ENCODE measurements at places on chromosomes 4 and X. TPM values are rescaled to one million over a fixed set of nuclear protein-coding genes. Genes with fewer than 3 reads are reported as not detected.

The DOCK11 gene
- total RNA-seq = 26.4 TPM

The HELT gene
- not detected for total RNA-seq

The SLC49A3 gene
- 13.6 TPM for total RNA-seq

The USP53 gene
- 70.7 TPM for total RNA-seq

The ALB gene
- total RNA-seq = under 0.01 TPM

The MAGEB4 gene
- total RNA-seq = not detected

The SPIN4 gene
- 4.7 TPM for total RNA-seq

The HTRA3 gene
- total RNA-seq = 11.5 TPM

The RPA4 gene
- total RNA-seq = 1.1 TPM

The CCKAR gene
- 2.5 TPM for total RNA-seq

The COPS4 gene
- total RNA-seq = 79.3 TPM

The HHIP gene
- total RNA-seq = 0.59 TPM

The AFM gene
- not detected for total RNA-seq

The NAP1L5 gene
- 5.1 TPM for total RNA-seq

The OTC gene
- total RNA-seq = not detected

The TCEAL7 gene
- total RNA-seq = 6.5 TPM

The SMARCA1 gene
- 58.6 TPM for total RNA-seq

The UGT2B28 gene
- total RNA-seq = not detected

The SERTM2 gene
- total RNA-seq = under 0.01 TPM

The SUPT20HL1 gene
- not detected for total RNA-seq

The PASD1 gene
- total RNA-seq = not detected

The BEX5 gene
- total RNA-seq = not detected

The CASP3 gene
- total RNA-seq = 56.0 TPM

The ANXA3 gene
- 2.1 TPM for total RNA-seq

The SPANXC gene
- total RNA-seq = not detected

The FDCSP gene
- not detected for total RNA-seq

The DCAF4L1 gene
- under 0.01 TPM for total RNA-seq

The PFKFB1 gene
- total RNA-seq = not detected

The PJA1 gene
- total RNA-seq = 19.4 TPM

The RELL1 gene
- total RNA-seq = 64.5 TPM

The SPOCK3 gene
- total RNA-seq = not detected

The CSAG3 gene
- total RNA-seq = not detected

The POF1B gene
- not detected for total RNA-seq

The CLDN24 gene
- not detected for total RNA-seq

The GPRASP1 gene
- total RNA-seq = 3.5 TPM

The UCP1 gene
- total RNA-seq = not detected

The H2BW2 gene
- not detected for total RNA-seq

The ADAMTS3 gene
- 2.2 TPM for total RNA-seq

The PCDH7 gene
- total RNA-seq = 3.8 TPM

The SSX3 gene
- total RNA-seq = not detected

The PPEF2 gene
- not detected for total RNA-seq

The SSX2 gene
- not detected for total RNA-seq

The RBM47 gene
- 1.8 TPM for total RNA-seq

The EREG gene
- total RNA-seq = 1.1 TPM

The VCX3A gene
- total RNA-seq = not detected

The DDX60 gene
- total RNA-seq = 19.5 TPM

The EXOC1L gene
- not detected for total RNA-seq

The RASL11B gene
- under 0.01 TPM for total RNA-seq

The NDNF gene
- 9.8 TPM for total RNA-seq

The ADAD1 gene
- not detected for total RNA-seq

The PNMA5 gene
- total RNA-seq = not detected

The RPL39 gene
- 1,554 TPM for total RNA-seq

The TASL gene
- not detected for total RNA-seq

The F9 gene
- not detected for total RNA-seq

The RLIM gene
- 61.2 TPM for total RNA-seq

The BMX gene
- not detected for total RNA-seq

The GALNTL6 gene
- total RNA-seq = under 0.01 TPM

The FMR1 gene
- 35.8 TPM for total RNA-seq

All from osteoblast (primary cell).